Activated CD8-positive, alpha-beta memory T cell treated with anti-CD3 and anti-CD28 coated beads for 4 hours (primary cell): ENCODE measurements at places on chromosomes 5 and 9.

DNA sequence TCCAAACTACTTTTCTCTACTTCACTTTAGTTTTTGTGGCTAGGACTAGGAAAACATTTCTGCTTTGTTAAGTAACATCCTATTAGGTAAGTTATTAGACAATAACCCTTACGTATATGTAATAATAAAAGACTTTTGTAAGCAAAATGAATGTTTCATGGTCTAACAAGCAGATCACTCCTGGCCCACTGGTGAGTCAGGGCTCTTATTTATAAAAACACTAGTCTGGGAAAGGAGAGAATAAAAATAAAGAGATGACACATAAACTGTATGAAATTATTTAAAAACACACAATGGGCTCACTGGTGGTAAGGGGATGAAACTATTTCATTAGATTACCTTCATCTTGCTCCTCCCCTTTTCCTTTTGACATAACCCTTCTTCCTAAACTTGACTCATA is 2212.2 kb upstream of the ACO1 start:
- no peak for DNase-seq

DNA sequence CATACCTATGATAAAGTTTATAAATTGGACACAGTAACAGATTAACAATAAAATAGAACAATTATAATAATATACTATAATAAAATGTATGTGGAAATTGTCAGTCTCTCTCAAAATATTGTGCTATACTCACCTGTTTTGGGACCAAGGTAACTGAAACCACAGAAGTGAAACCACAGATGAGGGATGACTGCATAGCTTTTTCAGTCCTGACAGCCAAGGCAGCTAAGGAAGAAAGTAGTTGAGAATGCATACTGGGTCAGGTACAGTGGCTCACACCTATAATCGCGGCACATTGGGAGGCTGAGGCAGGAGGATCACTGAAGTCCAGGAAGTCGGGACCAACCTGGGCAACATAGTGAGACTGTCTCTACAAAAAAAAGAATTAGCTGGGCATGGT is 8.9 kb downstream of the SRP19 start:
- DNase-seq = no peak

GRCh38 chr5:149366169-149366729 is 8.4 kb downstream of the PCYOX1L start:
- no peak for DNase-seq

- DNase-seq = no peak
These were observed 227.8 kb upstream of the TRPM3 start for GRCh38 chr9:71349218-71349617.

- DNase-seq = no peak
These were observed 2.2 kb upstream of the CDX1 start for GRCh38 chr5:150164211-150164980.

DNA sequence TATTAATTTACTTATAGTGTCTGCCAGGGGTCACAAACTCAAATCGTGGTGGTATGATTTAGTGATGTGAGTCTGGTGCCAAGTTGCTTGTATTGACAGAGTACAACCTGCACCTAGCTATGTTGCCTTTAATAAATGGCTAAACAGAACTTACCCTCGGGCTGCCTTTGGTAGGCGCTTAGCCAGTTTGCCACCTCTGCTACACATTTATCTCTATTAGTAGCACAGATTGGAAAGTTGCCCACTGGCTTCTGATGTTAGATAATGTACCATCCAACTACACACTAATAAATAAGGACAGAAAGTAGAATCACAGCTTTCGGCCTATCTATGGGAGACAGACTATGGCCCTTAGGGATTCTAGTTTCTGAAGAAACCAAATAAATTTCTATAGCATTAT is 368.4 kb downstream of the MAN2A1 start:
- no peak for DNase-seq

- DNase-seq = no peak
These were observed 20.5 kb upstream of the CCL28 start for GRCh38 chr5:43432486-43433375.

GRCh38 chr5:75869891-75870290 is 152.7 kb upstream of the POC5 start:
- DNase-seq = no peak

DNA sequence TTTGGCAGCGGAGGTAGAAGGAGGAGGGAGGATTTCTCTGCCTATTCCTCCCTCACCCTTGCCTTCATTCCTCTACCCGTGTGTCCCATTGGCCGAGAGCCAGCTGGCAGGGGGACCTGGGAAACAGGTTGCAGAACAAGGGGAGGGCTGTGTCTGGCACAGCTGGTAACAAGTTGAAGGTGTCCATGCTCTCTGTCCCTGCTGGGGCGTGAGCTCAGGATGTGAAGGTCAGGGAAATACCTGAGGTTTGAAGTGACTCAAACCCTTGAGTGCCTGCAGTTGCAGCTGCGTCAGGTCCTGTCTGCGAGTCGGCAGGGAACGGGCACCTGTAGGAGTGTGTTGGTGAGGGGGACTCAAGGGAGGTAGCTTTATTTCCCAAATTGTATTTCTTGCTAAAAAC is 16.2 kb downstream of the MIGA2 start:
- DNase-seq = no peak

- DNase-seq = no peak
These were observed 128.0 kb downstream of the ADAMTSL1 start for GRCh38 chr9:18601956-18602355.

DNA sequence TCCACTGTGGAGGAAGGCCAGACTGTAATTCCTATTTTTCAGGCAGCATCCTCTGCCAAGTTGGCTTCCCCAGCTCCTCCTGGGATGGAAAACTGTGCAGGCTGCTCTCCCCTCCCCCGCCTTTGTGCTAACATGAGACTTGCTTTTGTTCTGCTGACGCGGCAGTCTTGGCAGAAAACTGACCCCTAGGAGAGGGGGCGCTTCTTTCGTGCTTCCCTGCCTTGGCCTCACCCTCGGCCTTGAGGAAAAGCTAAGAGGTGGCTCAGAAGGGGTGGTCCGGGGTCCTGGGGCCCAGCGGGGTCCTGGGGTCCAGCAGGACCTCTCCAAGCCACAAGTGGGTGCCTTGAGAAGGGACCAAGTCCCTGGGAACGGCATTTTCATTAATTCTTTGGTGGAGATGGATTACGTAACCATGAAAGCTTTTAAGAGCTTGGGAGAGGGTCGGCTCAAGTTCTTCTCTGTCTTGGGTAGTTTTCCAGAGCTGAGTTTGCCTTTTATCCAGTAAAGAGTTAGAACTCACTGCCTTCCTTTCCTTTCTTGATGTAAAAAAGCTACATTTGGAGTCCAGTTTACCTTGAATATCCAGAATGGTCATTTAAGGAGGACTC is 51.0 kb downstream of the SH3PXD2B start:
- no peak for DNase-seq

DNA sequence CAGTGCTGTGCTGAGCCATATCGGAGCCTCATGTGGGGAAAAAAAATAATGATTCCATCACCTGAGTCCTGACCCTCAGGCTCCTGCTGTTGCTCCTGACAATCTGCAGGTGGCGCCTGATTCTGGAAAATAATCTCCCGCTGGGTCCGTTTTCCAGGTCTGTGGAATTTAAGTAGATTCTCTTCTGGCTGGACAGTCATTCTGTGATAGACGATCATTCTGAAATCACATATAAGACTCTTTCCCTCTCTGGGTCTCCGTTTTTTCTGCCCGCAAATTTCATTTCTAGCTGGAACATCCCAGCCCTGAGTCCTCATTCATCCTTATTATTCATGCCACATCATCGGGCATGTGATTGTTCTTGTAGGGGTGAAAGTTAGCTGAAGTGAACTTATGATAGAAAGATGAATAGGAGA is 22.1 kb upstream of the STXBP1 start:
- DNase-seq = no peak

GRCh38 chr5:94811331-94811730 is 192.9 kb downstream of the SLF1 start:
- DNase-seq = no peak

DNA sequence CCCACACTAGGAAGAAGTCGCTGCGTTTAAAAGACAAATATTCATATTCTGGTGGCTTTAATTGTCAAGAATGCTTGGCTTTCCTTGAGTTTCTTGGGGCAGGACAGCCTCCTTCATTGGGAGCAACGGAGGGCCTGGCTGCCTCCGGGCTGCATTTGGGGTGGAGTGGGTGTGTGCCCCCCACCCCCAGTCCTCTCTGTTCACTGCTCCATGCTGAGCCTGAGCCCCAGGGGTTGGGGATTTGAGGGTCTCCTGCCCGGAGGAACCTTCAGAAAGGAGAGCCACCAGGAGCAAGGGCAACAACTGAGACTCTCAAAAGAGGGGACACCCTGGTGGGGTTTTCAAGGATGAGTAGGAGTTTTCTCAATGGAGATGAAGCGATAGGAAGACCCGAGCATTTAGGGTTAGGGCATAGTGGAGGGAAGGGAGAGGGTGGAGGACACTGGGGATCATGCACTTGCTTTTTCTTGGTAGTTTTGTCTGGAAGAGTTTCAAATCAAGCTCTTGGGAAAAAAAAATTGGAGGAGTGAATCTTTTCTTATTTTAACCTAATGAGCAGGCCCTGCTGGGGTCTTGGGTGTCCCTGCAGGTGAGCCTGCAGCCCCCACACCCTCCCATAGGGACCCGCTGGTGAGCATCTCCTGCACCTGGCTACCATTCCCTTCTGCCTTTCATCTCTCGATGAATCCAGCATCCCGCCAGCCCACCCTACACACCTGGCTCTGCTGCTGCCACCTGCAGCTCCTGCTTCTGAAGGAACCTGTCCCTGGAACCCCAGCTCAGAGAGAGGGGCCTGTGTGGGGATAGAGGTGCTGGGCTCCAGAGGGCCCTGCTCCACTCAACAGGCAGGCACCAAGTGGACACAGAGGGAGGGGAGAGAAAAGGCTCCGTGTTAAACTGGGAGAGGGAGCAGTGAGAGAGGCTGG is 4.1 kb downstream of the SLC6A19 start:
- no peak for DNase-seq
